SW480 (cell line): ENCODE measurements at places on chromosomes 16 and 17.
A peak's percentile ranks its signal among the peaks of the same experiment; 100 is the strongest.

DNA sequence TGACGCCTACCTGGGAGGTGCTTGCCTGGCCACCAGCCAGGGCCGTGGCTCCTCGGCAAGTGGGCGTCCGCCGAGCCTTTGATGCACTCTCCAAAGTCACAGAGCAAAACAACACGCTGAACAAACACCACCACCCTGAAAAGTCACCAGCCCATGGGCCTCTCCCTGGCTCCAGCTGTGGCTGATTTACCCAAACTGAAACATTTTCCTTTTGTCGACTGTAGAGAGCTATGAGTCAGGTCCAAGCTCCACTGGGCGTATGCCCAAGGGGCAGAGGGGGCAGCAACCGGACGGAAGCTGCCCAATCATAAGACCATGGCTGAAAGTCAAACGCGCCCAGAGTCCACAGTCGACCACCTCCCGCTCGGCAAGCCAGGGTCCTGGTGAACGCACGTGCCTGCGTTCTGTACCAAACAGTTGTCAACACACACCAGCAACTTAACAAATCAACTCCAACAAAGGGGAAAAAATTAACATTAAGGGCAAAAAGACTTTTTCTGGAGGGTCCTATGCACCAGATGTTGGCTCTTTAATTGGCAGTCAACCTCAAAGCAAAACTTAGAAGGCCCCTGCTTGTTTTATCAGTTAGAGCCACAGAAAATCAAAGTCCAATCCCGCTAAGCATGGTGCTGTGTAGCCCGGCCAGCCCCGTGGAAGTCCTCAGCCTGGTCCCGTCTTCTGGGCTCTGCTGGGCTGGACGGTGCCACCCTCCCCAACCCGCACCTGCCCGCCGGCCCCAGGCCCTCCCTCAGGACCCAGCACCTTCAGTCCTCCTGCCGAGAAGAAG is 47.3 kb downstream of the TBC1D16 start:
- peak; percentile 96 for DNase-seq

DNA sequence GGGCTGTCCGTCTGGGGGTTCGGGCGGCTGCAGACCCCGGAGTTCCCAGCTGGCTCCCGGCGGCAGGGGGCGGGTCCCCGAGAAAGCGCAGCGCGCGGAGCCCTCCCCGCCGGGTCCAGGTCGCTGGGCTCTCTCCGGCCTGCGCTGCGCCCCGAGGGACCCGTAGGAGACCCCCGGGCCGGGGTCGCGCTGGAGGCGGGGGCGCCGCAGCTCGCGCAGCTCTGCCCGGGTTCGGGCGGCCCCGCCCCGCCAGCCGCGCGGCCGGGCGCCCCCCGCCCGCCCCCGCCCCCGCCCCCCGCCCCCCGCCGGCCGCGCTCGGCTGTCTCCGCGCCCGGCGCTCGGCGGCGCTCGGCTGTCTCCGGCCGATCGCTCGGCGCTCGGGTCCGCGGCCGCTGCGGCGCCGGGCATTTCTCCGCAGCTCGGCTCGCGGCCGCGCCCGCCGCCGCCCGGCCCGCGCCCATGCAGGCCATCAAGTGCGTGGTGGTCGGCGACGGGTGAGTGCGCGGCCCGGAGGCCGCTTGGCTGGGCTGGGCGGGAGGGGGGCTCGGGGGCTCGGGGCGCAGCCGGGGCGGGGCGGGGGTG is at the start of gene RAC3:
Gene RAC3, plus strand, starts transcription at position 376 of the 582 bp plus-strand sequence. Its CDS starts 84 bp downstream, at position 460.
- DNase-seq, result no peak

GRCh38 chr17:27477050-27477888 is 21.0 kb downstream of the KSR1 start:
- no peak for DNase-seq

DNA sequence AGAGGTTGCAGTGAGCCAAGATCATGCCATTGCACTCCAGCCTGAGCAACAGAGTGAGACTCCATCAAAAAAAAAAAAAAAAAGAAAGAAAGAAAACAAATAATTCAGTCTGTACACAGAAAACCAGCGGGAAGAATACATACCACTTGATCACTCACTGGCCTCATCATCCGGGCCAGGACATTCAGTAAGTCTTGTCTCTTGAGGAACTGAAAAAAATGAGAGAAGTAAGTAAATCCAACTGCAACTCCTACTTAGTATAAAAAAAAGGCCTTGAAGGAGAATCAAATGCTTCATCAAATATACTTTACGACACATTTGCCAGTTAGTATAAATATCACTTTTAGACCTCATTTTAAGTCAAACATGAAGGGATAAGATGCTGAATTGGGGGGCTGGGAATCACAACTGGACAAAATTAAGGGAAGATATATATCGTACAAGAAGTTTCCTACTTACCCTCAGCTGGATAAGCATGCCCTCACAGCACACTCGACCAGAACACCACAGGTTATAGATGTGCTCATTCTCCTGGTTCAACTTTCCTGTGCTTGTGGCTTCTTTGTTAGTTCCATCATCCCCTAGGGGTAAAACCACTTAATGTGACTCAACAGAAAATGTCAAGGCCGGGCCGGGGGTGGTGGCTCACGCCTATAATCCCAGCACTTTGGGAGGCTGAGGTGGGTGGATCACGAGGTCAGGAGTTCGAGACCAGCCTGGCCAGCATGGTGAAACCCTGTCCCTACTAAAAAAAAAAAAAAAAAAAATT is 12.4 kb downstream of the CCDC47 start:
- no peak for DNase-seq

DNA sequence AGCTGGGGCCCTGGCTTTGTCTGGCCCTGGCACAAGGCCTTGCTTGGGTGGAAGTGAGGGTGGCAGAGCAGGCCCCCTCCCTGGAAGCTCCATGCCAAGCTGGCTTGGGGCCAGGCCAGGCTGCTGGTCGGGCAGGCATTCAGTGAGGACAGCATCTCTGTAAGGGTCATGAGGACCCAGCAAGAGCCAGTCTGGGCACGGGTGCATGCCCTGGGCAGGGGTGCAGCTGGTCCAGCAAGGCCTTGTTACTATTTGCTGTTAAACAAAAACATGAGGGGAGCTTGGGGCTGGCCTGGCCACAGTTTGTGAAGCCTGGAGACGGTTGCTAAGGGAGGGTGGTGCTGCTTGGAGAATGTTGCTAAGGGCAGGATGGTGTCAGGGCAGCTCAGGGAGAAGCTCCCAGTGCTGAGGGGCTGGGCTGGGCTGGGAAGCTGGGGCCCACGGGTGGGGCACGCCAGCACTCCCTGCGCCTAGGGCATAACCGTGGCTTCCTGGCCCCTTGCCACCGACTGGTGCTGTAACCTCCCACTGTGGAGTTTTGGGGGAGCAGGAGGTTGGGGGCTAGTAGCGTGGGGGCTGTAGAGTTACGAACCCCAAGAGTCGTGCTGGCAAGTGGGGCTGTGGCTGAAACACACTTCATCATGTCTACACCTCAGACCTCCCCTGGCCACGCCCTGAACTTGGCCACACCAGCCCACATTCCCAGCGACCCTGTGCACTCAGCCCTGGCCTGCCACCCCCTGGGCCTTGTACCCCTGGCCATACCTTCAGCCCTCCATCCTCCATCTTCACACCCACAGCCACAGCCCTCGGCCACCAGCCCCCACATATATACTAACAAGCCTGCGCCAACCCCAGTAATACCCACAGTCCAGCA is 1.6 kb downstream of the TPPP3 start:
- no peak for DNase-seq

DNA sequence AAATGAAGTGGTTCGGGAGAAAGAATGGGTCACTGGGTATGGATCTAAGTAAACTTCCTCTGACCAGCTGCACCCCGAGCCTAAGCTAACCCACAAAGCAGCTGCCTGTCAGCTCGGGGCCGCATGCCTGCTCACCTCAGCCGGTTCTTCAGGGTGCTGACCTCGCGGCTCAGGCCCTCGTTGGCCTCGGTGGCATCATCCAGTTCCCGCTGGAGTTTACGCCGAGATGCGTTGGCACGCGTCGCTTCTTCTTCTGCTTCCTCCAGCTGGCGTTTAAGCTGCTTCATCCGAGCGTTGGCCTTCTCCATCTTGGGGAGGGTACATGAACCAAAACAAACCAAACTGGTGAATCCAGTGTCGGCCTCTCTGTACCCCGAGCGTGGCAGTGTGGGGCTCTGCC is 41.1 kb downstream of the NDEL1 start:
- DNase-seq, result no peak

DNA sequence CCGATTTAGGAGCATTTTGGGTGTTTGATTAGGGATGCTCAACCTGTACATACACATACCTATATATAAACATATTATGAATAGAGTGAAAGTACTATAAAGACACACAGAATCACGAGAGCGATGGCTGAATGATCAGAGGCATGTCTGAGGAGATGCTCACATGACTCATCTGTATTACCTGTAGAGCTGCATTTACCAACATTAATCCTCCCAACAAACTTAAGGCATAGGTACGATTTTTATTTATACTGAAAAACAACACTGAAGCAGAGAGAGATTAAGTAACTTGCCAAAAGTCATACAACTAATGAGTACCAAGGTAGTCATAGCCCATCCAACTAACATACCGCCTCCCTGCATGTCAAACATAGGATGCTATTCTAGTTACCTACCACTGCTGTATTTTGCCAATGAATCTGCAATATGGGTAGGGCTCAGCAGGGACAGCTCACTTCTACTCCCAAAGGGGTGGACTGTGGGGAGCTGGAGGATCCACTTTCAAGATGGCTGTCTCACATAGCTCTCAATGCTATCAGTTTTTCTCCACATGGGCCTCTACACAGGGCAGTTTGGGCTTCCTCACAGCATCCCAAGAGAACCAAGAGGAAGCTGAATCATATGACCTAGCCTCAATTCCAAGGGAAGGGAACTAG is 7.3 kb downstream of the CYB5D1 start:
- no peak for DNase-seq

GRCh38 chr17:48037036-48037837 is at the start of gene COPZ2:
TSS of gene COPZ2 (minus strand) at chr17:48037797. CDS start at chr17:48037777, 20 bp downstream.
- peak; percentile 51 for DNase-seq

- no peak for DNase-seq
Observed at GRCh38 chr17:1271030-1271423, 783 bp downstream of the BHLHA9 start.

DNA sequence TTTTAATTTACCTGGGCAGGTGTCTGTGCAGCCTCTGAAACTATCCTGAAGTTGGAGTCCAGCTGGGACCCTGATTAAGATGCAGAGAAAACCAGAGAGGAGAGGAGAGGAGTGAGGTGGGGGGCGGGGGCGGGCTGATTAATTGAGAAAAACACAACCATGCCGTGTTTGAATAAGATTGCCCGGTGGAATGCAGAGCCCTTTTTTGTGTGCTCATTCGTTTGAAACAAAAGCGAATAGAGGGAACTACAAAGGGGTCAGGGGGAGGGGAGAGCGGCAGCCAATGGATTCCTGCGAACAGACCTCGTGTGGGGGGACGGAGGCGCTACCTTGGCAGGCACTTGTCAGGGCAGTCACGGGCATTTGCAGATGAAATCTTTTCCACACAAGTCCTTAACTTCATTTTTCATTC is 355.8 kb downstream of the SOX9 start:
- no peak for DNase-seq

DNA sequence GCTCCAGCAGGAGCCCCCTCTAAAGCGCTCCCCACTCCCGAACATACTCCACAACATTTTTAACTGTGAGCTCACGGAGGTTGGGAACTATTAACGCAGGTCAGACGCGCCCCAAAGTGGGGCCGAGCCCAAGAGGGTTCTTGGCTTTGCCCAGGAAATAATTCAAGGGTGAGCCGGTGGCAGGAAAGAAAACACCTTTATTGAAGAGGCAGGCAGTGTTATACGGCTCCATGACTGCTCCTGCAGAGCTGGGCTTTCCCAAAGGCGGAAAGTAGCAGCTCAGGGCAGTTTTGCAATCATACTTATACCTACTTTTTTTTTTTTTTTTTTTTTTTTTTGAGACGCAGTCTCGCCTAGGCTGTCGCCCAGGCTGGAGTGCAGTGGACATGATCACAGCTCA is 6.2 kb downstream of the ADCY9 start:
- DNase-seq, result no peak

- DNase-seq, result peak; percentile 32
Observed at GRCh38 chr16:66604376-66605176, at the start of gene CMTM3. TSS of gene CMTM3 (plus strand) at chr16:66604704. CDS start at chr16:66604806, 102 bp downstream.

DNA sequence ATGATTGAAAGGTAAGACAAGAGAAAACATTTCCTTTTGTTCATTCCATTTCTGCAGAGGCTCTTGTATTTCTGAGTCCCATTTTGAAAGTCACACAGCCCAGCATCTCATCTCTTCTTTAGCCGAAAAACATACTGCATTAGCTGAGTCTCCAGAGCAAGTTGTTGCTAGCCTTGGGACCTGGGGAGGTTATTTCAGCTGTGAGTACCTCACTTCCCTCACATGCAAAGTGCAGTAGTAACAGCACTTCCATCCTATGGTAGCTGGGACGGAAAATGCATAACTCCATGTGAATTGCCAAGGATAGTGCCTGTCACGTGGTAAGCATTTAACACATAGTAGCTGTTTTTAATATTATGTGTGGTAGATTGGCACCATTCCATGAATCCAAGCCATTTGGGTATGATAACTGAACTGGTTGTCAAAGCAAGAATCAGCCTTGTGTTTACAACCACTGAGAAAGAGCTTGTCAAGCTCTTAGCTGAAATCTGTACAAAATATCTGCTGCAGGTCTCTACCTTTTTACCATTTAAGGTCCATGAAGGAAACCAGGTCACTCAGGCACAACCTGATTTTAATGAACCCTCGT is 345.7 kb downstream of the CDH13 start:
- DNase-seq, result no peak

DNA sequence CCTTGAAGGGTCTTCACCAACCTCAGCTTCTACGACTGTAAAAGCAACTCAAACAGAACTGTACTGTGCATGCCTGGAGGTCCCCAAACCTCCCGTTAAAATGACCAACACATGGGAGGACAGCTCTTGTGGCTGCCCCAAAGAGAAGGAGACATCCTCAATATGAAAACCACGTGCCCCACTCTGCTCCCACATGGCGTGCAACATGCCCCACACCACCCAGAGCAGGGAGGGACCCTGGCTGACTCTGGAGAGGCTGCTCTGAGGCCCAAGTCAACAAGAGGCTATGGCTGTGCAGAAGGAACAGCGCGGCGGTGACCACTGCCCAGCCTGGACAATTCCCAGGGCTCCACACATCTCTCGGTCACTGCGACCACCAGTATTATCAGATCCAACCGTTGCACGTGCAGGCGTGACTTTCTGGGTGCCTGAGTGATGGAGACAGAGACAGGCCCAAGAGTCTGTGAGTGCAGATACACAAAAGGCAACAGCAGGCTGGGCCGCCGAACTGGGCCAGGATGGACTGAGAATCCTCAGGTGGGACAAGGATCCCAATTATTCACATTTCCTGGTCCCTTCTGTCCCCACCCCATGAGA is 1.4 kb downstream of the PLD6 start:
- no peak for DNase-seq
